ENCODE measurements at places on chromosomes 4 and X. TPM values are rescaled to one million over a fixed set of nuclear protein-coding genes. Genes with fewer than 3 reads are reported as not detected.

CXCL5 gene
- 1.7 TPM for total RNA-seq

MXRA5 gene
- 0.65 TPM for total RNA-seq

NWD2 gene
- total RNA-seq, result not detected

PHOX2B gene
- not detected for total RNA-seq

All from smooth muscle cell of the pulmonary artery (primary cell).